Adrenal gland (tissue), 19 donors: ENCODE measurements at places on chromosomes 5 and 9.

DNA sequence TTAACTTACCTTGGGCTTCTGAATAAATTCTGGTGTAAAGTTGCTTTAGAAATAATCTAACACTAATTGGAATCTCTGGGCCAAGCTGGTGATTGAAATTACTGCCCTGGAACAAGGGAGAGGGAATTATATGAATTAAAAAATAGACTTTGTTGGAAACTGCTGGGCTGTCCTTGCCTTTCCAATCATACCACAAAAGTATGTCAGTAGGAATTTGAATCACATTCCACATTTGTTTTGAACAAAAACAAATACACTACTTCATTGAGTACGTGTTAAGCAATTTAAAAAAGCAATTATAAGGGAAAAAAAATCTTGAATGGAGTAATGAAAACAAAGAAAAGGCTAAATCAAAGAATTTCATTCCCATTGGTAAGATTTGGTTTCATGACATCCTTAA is 102.5 kb upstream of the SREK1 start:
- DNase-seq: no peak

- DNase-seq: no peak
These were observed 650.3 kb upstream of the CDH10 start for GRCh38 chr5:25295067-25295466.

- DNase-seq: no peak
These were observed 340.9 kb downstream of the RASEF start for GRCh38 chr9:82722051-82722450.

DNA sequence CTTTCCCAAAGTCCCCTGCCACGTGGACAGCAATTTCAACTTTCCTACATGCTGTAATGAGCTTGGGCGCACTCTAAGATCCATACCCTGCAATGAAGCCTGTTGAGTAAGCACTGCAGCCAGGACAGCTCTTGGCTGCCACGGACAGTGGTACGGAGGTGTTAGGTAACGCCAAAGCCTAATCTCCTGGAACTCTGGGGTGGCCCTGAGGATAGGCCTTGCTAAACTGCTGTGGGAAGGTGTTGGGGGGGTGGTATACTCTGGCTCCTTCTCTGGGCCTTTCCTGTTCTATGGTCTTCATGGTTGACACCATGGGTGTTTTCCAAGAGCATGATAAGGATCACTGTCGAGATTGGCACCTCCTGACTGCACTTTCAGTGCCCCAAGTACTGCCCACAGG is 66.4 kb upstream of the PITX1 start:
- DNase-seq: no peak

GRCh38 chr5:151678713-151679112 is 8.0 kb downstream of the SPARC start:
- DNase-seq: no peak

GRCh38 chr9:91154686-91155085 is 207.0 kb downstream of the AUH start:
- DNase-seq: no peak

DNA sequence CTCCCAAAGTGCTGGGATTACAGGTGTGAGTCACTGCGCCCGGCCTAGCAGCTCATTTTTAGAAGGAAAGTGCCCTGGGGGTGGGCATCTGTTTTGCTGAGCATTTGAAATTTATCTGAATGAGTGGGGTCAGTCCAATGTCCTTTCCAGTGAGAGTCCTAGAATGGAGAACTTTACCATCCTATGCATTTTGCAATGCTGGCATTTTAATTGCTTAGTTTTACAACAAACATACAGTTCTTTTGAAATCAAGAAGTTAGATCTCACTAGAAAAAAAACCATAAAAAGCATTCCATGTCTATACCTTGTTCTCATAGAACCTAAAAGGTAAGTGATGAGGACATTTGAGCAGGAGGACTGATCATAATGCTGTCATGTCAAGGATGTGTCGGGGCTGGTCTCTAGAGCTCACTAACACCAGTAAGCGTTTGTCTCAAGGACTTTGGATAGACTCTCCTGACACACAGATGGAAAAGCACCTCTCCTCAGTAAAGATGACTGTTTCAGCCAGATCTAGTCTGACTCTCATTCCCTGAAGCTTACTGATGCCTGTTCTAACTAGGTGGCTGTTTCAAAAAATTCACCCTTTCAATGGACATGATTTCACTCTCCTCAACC is 83.9 kb downstream of the DCP2 start:
- DNase-seq: no peak

DNA sequence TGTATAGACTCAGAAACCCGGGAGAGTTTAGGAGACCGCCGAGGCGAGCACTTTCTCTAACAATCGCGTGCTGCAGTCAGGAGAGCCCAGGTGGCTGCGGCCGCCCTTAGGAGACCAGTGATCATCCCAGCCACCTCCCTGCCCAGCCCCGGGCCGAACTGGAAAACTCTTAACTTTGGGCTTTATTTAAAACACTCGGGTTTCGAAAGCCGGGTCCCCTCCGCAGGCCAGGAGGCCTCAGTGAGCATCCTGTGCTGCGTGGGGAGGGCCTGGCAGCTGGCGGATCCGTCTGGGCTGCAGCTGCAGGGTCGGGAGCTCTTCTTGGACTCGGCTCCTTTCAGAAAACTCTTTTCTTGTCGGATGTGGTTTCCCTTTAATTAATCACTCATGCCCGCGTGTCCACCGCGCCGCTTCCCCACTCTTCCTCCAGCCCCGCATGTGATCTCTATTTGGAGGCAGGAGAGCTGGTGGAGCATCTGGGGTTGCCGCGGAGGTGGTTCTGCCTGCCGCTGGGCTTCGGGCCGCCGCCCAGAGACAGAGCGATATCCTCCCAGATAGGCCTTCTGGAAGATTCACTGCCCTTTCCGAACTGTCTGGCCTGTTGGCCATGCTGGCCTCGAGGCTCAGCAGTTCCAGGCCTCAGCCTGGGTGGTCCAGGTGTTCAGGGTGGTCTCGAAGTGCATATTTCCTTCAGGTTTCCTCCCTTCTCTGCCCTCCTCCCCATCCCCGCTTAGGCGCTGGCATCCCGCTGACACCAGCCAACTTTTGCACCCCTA is 59.5 kb downstream of the TMEM174 start:
- no peak for DNase-seq

GRCh38 chr9:96152550-96152949 is 149.4 kb downstream of the HSD17B3 start:
- DNase-seq: no peak

- peak; percentile 84 for DNase-seq
These were observed 90.6 kb downstream of the RALGPS1 start for GRCh38 chr9:127004946-127005769.

GRCh38 chr5:125232779-125233230 is 486.4 kb upstream of the ZNF608 start:
- DNase-seq: peak; percentile 43

DNA sequence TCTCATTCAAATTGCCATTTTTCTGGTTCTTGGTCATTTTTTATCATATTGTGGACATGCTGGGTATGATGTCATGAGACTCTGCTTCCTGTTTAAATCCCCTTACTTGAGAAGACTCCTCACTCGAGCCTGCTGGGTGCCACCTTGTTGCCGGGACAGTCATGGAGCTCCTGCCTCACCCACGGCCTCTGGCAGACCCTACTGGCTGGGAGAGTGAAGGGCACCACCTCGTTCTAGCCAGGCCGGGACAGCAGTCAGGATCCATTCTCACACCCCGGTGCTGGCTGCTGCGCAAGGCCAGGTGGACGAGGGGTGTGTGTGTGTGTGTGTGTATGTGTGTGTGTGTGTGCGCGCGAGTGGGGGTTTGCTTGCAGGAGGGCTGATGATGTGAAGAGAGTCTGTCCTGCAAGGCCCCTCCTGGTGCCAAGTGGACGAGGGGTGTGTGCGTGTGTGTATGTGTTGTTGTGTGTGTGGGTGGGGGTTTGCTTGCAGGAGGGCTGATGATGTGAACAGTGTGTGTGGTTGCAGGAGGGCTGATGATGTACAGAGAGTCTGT is 4.4 kb downstream of the CEP72 start:
- no peak for DNase-seq

DNA sequence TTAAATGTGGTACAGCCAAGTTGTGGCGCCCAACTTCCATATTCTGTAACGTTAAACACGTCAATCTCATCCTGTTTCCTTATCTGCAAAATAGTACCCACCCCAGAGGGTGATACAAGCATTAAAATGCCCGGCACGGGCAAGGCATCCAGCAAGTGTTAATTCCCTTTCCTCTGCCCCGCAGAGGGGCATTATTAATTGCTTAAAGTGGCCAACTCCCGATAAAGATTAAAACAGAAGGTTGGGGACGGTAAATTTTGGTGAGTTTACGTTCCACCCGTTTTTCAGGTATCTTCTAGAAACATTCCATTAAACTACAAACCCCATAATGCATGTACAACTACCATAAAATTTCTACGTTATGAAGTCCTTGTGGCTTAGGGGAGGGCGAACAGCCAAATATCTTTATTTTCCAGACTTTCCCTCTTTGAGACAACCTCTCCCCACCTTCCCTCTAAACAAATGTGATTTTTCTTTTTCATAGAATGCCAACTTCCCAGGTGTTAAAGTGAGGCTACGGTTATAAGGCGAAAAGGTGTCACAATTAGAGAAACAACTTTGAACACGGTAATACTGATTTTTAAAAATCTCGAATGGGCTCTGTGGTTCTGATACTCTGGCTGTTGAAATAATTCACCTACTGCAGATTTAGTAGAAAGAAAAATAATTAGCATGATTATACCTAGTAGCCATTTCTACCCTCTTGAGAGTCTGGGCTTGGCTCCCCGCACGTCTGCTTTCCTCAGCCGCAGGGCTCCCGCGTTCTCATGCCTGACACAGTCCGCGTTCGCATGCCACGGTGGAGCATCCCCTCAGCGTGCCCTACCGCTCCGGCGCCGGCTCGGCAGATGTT is 1.2 kb upstream of the GPBP1 start:
- DNase-seq: peak; percentile 28

DNA sequence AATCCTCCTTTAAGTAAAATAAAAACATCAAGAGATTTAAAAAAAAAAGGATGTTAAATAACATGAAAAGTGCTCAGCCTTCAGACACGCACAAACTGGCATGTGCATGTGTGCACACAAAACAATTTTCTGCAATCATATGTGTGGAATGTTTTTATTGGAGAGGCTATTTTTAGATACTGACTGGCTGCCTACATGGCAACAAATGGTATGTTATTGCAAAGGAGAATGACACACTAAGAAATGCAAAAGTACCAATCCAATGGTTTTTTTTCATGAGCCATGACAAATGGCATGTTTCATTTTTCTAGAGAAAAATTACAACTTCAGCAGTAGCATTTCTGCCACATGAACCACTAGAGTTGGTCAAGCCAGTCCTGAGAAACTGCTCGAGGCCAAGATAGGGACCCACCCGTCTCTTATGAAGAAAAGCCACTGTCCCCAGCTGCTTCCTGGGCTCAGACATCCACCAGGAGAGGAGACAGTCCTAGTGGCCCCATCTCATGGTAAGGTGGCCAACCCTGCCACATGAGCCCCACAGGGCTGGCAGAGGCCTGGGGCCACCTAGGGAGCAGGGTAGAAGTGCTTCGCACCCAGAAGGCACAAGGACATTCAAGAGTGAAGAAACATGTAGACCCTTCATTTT is 116.4 kb downstream of the MYO10 start:
- DNase-seq: no peak
